ENCODE measurements at places on chromosomes 2 and 18.

DNA sequence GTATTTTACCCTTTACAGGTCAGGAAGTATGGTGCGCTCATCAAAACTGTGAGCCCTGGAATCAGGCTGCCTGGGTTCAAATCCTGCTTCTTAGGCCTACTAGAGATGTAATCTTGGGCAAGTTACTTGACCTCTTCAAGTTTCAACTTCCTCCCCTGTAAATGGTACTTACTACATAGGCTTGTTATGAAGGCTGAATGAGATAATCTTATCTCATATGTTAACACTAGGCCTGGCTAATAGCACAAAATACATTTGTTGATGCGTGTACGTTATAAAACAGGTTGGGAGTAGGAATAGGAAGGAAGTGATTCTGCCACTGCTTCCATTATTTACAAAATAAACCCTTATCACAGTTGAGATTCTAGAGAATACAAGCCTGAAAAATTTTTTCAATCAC lies 1.7 kb upstream of the RFTN2 start:
- DNase-seq = no peak

GRCh38 chr2:129656081-129656598 lies 323.3 kb upstream of the RAB6C start:
- DNase-seq = no peak

DNA sequence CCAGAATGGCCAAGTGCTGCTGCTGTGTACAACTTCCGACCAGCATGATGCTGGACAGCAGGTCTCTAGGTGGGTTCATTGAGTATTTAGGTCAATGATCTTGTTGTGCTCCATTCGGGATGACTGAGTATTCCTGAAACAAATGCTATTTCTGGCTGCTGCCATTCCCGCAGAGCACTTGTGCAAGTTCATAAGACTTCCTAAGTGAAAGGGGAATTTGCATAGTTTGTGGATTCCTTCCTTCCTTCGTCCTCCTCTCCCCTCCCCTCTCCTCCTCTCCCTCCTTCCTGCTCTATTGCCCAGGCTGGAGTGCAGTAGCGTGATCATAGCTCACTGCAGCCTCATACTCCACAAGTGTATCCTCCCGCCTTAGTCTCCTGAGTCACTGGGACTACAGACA lies 40.4 kb downstream of the LDLRAD4 start:
- DNase-seq = no peak

DNA sequence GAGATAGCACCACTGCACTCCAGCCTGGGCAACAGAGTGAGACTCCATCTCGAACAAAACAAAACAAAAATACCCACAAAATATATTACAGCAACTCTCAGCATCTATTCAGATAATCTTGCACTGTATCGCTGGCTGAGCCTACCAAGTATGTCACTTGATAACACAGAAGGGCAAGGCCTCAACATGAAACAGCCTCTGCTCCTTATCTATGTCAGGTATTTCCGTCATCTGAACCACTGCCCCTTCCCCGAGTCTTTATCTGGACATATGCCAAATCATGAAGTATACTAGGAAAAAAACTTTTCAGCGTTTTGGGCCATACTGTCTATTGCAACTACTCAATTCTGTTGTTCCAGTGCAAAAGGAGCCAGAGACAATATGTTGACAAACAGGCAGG lies 17.7 kb downstream of the PDIA6 start:
- DNase-seq = no peak

Measured in activated CD8-positive, alpha-beta memory T cell treated with anti-CD3 and anti-CD28 coated beads, Interleukin-2, amount 50 U/mL, for 4 hours (primary cell).